Stimulated activated CD4-positive, alpha-beta T cell treated with anti-CD3 and anti-CD28 coated beads, TNF-alpha, amount 100 ng/mL, for 1 hour (primary cell): ENCODE measurements at places on chromosomes 11 and 22.

- no peak for DNase-seq
Observed at GRCh38 chr22:41943661-41944209, 3.2 kb downstream of the CENPM start.

DNA sequence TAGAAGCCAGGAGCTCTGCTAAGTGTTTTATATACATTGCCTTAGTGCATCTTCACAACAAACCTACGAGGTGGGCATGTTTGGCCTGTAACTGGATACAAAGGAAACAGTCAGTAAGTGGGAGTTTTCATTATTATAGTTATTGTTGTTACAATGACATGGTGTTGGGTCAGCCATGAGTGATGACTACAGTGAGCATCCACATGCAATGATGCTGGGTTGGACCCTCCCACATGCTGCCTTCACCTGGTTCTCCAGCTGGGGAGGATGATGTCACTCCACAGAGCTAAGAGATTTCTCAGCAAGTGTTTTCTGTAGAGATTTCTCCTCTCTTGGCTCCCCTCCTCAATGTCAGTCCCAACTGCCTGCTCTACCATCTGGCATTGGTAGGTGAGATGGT lies 59.3 kb downstream of the EHF start:
- no peak for DNase-seq

GRCh38 chr22:40805239-40805638 lies 13.9 kb downstream of the SLC25A17 start:
- DNase-seq: no peak

- DNase-seq: no peak
Observed at GRCh38 chr11:96276836-96277235, 66.2 kb downstream of the MAML2 start.

DNA sequence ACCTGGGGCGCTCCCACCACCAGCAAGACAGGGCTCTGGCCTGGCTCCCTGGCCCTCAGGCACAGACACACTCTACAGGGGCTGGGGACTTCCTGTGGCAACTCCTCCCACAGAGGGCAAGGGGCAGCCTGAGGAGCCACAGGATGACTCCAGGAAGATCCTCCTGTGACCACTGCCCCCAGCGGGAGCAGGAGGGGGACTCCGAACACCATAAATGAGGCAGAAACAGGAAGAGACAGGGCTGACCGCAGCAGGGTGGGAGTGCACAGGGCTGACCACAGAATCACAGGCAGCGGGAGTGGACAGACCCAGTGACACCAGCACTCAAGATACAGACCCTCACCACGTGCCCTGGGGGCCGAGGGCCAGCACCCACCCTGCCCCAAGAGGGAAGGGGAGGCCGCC lies 10.8 kb downstream of the ARAP1 start:
- no peak for DNase-seq
